ENCODE measurements at places on chromosomes 1 and 21.

DNA sequence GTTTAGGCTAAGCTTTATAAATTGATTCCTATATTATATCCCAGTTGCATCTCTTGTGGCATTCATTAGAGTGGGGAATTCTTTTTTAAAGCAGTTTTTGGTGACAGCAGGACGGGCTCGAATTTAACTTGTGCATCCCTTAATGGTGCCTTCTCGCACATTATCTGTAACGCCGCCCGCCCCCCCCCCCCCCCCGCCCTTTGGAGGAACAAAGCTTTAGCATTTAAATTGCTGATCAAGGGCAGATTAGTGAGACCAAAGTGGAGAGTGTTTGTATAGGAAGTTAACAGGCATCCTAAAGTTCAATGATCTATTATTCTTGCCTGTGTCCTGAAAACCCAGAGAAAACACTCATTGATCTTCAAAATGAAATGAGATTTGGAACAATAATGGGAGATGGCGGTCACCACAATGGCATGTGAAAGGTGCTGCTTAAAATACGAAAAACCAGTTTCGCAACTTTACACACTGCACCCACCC, 2.2 kb downstream of the LMO4 start:
- DNase-seq, result no peak

DNA sequence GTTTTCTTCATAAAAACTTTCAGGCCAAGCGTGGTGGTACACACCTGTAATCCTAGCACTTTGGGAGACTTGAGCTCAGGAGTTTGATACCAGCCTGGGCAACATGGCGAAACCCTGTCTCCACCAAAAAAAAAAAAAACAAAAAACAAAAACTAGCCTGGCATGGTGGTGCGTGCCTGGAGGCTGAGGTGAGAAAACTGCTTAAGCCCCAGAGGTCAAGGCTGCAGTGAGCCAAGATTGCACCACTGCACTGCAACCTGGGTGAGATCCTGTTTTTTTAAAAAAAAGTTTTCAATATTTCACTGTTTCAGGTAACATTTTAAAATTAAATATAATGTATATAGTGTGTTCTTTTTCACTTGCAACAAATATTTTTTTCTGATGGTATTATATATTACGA, 13.5 kb upstream of the B3GALT2 start:
- DNase-seq, result no peak

GRCh38 chr1:30242168-30242567, 481.2 kb downstream of the MATN1 start:
- DNase-seq, result no peak

GRCh38 chr1:205775717-205776056, 405 bp upstream of the RAB29 start:
- DNase-seq, result no peak

DNA sequence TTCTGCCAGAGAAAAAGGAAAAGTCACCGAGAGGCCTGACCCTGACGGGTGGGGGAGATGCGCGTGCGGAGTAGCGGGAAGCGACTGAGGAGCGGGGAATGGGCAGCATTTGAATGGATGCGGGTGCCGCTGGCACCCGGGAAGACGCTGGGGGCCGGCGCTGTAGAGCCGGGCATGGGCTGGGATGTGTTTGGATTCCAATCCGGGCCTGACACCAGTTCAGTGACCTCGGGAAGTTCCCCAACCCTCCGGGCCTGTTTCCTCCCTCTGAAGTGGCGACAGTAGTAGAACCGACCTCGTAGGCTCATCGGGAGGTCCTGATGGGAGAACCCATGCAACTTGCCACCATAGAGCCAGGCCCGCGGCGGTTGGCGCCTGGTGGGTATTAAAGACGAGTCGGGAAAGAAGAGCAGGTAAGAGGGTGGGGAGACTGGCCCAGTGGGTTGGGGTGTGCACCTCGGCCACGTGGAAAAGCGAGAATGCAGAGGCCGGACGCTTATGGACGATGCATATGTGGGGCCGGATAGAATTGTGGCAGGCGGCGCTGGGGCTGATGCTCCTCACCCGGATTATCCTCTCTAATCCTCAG, 642 bp upstream of the SLC16A1 start:
- DNase-seq, result no peak

GRCh38 chr1:102434421-102434820, 437.7 kb upstream of the OLFM3 start:
- peak; percentile 27 for DNase-seq

GRCh38 chr1:81558291-81559076, 242.2 kb upstream of the ADGRL2 start:
- no peak for DNase-seq

GRCh38 chr1:67053535-67053784, 488 bp downstream of the SLC35D1 start:
- no peak for DNase-seq

Data from NCI-H1417 (cell line).